ENCODE measurements at places on chromosomes 2 and 18.

DNA sequence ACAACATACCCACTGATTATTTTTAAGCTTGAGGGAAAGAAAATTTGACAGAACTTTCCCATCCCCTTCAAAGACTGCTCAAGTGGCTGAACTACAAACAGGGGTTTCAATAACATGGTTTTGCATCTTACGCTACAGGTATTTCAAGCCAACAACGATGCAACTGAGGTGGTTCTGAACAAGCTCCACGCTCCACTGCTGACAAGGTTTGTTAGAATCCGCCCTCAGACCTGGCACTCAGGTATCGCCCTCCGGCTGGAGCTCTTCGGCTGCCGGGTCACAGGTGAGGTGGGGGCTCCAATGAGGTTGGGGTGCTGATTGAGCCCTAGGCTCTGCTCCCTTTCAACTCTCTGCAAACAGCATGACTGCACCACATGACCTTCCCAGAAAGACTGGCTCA lies 58.1 kb downstream of the NRP2 start:
- no peak for DNase-seq

GRCh38 chr2:177072090-177072489 lies 140.5 kb upstream of the HNRNPA3 start:
- no peak for DNase-seq

GRCh38 chr2:216648105-216648504 lies 14.9 kb downstream of the IGFBP2 start:
- no peak for DNase-seq

DNA sequence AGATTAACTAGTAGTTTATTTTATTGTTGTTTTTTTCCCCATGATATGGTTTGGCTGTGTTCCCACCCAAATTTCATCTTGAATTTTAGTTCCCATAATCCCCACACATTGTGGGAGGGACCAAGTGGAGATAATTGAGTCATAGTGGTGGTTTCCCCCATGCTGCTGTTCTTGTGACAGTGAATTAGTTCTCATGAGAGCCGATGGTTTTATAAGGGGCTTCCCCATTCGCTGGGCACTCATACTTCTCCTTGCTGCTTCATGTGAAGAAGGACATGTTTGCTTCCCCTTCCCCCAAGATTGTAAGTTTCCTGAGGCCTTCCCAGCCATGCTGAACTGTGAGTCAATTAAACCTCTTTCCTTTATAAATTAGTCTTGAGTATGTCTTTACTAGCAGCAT lies 36.5 kb downstream of the GALNT14 start:
- no peak for DNase-seq

DNA sequence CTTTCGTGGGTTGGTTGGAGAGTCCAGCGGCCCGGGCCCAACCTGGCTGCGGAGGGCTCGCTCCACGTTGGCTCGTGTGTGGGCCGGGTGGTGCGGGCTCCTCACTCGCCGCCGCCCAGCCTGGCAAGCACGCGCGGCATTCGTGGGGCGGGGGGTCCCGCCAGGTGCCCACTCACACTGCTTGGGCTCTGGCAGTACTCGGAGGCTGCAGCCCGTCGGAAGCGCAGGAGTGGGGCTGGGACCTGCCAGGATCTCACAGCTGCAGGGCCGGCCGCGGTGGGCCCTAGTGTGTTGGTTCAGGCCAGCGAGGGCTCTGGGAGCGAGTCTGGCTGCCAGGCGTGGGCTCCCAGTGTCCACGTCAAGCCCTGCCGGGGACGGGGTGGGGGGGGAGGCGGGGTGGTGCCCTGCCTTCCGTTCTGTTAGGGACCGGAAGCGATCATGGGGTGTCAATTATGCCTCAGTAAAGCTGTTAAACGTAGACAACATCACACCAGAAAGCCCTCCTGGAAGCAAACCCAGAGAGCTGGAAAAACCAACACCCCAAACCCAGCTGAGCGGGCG lies 1.0 kb upstream of the HS6ST1 start:
- DNase-seq = no peak

DNA sequence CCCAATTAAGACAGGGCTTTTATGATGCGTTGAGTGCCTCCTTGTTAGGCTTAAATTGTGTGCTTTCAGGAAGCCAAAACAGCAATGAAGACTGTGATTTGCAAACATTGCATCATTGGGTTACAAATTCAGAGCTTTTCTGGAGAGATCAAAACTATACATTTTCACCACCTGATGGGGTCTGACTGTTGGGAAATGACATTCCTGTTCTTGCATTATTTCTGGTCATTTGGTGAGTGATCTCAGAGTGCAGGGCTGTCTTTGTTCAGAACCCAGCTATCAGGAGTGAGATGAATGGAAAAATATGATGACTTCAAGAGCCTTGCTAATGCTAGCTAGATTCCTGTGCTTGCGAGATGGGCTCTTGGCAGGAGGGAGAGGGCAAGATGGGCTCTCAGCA lies 39.1 kb downstream of the SH3RF3 start:
- no peak for DNase-seq

- DNase-seq = no peak
Observed at GRCh38 chr2:26033270-26033817, 540 bp upstream of the RAB10 start.

DNA sequence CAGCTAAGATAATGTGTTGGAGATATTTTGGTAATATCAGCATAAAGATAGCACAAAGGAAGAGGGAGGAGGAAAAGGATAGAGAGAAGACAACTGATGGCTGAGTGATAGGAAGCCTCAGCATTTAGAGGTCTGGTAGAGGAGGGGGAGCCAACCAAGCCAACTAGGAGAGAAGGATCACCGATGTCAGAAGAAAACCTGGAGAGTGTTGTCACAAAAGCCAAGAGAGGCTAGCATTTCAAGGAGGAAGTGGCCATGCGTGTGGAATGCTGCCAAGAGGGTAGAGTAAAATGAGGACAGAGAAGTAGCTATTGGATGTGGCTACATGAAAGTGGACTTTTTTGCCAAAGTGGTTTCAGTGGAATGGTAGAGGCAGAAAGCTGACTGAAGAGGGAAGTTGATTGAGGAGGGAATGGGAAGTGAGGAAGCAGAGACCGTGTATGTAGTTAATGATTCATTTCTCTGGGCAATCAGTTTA lies 34.3 kb downstream of the LCLAT1 start:
- DNase-seq = no peak

DNA sequence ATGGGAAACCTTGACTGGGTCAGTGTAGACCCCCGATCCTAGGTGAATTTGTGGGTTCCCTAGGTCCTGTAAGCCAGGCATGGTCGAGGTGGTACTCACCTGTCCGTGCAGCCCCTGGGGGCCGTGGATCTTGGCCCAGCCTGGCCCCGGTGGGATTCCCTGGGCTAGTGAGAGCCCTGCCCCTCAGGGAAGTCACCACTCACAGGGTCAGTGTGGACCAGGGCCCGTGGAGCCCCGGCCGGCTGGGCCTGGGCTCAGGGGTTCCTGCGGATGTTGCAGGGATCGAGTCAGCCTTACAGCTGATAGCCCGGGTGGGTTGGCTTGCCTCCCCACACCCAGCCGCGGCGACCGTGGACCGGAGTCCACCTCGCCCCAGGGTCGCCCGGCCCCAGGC lies 528 bp downstream of the ATG9A start:
- no peak for DNase-seq

DNA sequence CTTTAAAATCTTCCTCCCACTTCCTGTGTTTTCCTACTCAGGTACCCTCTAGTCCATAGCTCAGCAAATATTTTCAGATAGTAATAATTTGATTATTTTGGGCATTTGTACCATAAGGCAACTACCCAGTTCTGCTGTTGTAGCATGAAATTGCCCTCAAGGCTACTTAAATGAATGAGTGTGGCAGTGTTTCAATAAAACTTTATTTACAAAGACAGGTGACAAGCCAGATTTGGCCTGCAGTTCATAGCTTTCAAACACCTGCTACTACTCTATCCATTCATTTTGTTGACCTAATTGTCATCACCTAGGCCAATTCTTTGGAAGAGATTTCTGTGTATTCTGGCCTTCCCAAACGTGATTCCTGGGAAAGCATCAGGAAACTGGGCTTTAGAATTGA lies 28.9 kb downstream of the NYAP2 start:
- DNase-seq = no peak

DNA sequence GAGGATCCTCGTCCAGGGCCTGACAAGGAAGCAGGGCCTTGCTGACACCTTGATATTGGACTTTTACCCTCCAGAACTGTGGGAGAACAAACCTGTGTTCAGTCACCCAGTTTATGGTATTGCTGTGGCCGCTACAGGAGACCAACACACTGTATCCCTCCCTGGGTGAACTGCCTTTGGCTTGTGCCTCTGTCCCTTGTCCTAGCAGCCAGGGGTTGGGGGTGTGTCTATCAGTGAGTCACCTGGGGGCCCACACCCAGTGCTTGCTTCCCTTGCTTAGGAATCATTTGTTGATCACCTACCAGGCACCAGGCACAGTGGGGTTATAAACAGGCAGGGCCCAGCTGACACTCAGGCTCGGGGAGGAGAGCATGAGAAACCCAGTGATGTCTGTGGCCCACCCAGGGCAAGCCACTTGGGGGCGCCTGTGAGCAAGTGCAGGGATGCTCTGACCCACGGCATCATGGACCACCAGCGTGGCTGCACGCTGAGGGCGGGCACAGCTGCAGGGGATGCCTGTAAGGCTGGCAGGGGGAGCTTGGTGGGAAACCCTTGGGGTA lies 17.1 kb downstream of the TMEM185B start:
- no peak for DNase-seq

DNA sequence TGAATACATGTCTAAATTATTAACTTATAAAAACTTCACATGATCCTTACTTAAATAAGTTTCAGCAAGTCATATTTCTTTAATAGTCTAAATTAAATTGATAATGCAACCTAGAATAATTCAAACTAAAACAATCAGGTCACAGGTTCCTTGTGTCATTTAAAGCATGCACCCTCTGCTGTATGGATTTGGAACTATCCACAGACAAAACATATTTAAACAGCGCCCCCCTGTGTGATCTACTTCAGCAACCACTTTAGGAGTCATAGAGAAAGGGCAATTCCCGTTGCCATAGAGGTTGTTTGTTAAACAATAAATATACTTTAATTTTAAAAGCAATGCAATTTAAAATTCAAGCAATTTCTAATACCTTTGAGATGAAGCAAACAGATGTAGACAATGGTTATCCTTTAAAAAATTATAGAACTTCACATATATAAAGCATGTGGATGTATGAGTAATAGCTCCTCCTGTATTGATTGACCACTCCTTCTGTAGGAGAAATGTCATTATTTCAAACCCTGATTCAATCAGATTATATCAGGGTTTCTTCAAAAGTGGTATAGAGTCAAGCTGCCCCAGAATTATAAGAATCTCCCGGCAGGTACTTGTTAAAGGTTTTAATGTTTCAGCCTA lies 21.2 kb downstream of the GRB14 start:
- no peak for DNase-seq

DNA sequence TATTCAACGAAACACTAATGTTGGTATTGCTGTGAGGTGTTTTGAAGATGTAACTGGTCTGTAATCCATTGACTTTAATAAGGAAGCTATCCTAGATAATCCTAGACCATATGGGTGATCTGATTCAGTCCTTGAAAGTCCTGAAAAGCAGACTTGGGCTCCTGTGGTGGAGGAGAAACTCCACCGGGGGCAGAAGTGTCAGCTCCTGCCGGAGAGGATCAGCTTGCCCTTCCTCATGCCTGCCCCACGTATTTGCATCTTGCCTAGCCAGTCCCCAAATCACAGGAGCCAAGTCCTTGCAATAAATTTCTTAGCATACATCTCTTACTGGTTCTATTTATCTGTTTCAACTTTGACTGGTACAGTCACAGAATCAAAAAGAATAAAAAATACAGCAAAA lies 144.2 kb upstream of the DLGAP1 start:
- DNase-seq = no peak

DNA sequence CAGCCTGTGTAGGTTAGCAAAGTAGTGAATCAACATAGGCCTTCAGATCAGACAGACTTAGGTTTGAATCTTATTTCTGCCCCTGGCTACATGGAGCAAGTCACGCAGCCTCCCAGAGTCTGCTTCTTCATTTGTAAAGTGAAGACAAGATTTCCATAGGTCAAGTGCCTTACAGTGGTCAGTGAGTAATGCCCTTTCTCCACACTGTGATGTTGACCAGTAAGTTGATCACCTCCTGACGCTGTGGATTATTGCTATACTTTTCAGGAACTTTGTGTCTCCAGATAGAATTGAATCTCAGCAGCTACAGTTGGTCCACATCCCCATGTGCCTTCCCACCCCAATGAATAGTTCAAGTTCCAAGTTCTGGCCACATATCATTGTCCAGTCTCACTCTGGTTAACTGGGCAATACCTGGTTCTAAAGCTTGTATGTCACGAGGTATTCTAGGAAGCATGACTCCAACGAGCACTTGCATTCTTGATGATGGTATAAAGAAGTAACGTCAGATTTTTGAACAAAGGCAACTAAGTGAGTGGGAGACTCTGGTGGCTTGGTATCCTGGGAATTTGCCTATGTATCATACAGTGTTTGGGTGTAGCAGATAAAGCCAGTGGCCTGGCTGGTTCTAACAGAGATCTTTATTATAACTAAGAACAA lies 2.1 kb upstream of the CLIP4 start:
- no peak for DNase-seq

- no peak for DNase-seq
Observed at GRCh38 chr2:100286318-100286717, 36.0 kb downstream of the LONRF2 start.

GRCh38 chr2:130825966-130826253 lies 10.8 kb upstream of the ARHGEF4 start:
- DNase-seq = no peak

DNA sequence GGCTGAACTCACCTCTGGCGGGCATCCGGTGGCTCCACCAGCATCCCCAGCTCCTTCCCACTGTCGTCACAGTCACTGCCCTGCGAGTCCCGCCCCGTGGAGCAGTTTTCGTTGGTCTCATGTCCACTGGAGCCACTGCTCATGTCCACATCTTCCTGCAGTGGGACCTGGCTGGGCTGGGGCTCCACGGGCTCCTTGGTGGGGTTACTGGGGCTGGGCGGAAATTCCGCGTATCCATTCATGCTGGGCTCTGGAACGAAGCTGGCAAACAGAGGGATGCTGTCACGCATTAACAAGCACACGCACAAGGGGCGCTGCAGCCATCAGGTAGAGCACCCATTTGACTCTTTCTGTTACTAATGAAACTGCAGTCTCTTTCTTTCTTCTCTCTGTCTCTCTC lies 10.7 kb downstream of the PER2 start:
- DNase-seq = no peak

- DNase-seq = no peak
Observed at GRCh38 chr2:120524174-120524573, 178.2 kb downstream of the INHBB start.

- no peak for DNase-seq
Observed at GRCh38 chr18:13036622-13037320, 45.6 kb downstream of the CEP192 start.

- no peak for DNase-seq
Observed at GRCh38 chr18:27298214-27298804, 113.2 kb upstream of the CHST9 start.

DNA sequence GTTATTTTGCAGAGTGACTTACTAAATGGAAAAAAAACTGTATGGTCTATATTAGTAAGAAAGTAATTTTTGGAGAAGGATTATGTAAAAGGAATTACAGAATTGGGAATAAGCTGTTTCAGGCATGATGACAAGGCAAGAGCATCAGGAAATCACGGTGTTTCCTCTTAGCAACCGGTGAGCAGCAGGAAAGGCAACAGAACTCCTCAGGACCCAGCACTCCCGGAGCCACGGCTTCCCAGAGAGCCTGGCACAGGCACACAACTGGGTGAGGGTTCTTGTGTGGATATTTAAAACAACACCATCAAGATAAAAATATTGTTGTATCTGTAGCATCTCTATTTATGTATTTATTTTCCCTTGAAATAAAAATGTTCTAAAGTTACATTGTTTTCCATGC lies 34.4 kb downstream of the CYP27C1 start:
- DNase-seq = no peak

- no peak for DNase-seq
Observed at GRCh38 chr2:109059474-109060165, 69.4 kb upstream of the SH3RF3 start.
